ENCODE measurements at places on chromosomes 5 and 9.

GRCh38 chr9:27393054-27393846 lies 96.3 kb upstream of the EQTN start:
- no peak for DNase-seq

DNA sequence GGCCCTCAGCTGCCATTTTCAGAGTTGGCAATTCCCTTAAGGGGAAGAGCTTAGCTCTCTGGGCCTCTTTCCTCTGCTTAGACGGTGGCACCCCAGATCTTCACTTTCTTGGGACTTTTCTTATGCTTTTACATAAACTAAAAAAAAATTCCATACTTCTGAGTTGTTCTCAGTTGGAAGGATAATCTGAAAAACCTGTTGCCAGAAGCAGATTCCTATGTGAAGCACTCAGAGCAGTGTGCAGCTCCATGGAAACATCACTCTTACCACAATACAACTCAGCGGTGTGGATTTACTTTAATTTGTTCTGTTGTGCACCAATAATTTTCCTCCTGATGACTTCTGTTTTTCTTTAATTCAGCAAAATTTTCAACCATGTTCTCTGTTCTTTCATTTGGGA lies 44.1 kb upstream of the MROH2B start:
- DNase-seq = no peak

DNA sequence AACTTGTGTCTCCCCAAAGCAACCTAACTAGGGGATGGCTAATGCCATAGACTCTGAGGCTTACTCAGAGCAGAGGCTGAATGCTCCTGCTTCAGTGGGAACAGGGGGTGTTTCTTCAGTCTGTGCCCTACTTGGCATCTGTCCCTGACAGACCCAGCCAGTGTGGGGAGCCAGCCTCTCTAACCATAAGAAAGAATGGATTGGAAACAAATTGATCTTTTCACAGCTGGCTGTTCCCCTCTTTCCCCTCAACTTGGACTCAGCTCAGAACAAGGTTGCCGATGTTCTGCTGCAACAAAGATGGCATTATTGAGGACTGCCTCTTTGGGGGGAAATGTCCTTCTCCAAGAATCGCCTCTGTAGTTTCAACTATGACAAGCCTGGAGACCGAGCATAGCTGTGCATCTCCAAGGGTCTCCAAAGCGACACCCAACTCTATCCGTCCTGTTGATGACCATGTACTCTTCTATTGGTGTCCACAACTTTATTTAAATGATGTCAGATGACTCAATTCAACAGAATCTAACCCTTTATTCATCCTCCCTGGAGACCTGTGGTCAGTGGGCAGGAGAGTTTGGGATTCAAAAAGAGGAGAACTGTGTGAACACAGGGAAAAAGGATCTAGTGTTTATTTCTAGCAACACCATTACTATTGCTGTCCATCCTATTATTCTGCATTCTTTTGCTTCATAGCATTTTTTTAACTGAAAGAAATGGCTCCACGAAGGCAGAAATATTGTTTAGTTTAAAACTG lies 24.7 kb upstream of the TNC start:
- DNase-seq = no peak

- DNase-seq = no peak
These were observed 10.3 kb upstream of the GLE1 start for GRCh38 chr9:128494108-128494745.

- DNase-seq = no peak
These were observed 254.8 kb upstream of the PPP1R2B start for GRCh38 chr5:156595132-156595787.

DNA sequence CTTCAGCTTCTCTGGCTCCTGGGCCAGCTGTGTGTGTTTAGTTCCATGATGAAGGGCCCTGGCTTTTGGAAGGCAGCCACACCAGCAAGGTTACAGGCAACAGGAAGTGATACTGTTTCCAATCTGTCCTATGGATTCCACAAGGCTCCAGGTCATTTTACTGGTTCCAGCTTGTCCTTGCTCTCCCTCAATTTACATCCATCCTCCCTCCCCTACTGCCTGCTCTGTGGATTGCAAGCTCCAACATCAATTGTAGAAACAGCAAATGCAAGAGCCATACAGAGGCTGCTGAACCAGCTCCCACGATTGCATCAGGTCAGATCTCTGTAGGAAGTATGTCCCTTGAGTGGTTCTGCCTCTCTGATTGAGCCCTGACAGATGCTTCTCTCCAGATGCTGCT lies 409.8 kb downstream of the NTRK2 start:
- DNase-seq = no peak

- no peak for DNase-seq
These were observed 488.7 kb upstream of the CYLC2 start for GRCh38 chr9:102506406-102506805.

GRCh38 chr5:41508186-41508585 lies 2.2 kb downstream of the PLCXD3 start:
- no peak for DNase-seq

DNA sequence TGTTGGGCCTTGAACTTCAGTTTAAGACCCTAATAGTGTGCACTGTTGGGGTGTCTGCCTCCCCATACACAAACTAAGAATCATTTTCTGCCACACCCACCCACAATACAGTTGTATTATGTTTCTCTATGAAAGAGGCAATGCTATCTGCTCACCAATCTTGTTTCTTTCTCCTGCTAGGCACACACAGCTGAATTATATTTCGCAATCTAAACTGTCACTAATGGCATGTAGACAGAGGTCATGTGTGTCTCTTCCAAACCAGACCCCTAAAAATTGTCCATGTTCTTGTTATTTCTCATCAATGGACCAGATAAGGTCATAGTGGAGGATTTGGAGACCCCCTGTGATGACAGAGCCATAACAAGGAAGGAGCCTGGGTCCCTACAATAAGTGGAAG lies 57.3 kb downstream of the RIGI start:
- DNase-seq = no peak

- DNase-seq = no peak
These were observed 1.8 kb downstream of the RNF130 start for GRCh38 chr5:180069589-180070247.

DNA sequence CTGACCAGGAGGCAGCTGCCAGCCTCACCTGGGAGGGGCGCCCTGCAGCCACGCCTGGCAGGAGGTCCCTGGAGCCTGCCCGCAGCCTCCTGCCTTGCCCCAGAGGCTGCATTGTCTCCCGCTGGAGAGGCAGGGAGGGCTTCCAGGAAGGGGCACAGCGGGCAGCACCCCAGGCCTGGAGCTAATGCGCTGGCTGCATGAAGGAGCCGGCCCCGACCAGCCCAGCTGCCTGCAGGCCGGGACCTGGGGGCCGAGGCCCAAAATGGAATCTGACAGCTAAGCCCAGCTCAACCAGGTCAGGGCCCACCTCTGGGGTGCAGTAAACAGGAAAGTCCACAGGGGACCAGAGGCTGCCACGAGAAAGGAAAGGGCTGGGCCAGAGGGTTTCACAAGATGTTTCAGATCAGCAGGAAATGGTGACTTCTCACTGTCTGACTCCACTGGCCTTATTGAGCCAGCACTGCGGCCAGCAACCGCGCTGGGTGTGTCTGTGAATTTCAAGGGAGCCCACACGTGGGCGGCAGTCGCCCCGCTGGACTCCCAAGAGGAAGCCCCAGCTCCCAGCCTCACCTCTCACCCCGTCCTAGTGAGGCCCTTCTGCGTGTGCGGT lies 18.6 kb upstream of the NOTCH1 start:
- no peak for DNase-seq

GRCh38 chr9:113601656-113602055 lies 138.1 kb downstream of the RGS3 start:
- DNase-seq = no peak

DNA sequence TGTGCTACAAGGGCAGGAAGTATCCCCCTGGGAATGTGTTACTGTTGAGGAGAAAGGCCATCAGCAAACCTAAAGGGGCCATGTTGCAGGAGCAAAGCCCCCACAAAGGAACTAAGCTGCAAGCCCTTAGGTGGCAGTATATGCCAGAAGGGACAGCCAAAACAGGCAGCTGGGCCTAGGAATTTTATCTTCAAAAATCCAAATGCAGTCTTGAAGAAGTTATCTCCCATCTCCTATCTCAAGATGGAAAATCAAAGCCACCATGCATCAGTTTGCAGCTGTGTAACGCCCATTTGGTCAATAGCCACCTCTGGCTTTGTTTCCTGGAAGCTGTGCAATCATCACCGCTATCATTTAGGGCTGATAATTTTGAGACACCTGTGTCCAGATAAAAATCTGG lies 400.3 kb downstream of the ARHGEF28 start:
- no peak for DNase-seq

DNA sequence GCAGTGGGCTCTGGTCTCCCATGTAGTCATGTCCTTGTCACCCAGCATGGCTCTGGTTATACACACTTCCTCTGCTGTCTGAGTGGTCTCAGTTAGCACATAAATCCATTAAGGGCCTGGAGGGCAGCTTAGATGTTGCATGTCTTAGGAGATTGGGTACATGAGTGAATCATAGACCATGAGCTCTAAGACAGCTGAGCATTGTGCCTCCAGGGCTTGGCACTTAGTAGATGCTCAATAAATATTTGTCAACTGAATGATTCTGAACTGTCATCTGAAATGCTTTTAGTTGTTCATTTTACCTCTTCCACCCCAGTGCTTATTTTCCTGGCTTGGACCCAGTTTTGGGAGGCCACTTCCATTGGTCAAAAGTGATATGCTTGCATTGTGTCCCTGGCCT lies 135.6 kb downstream of the BOD1 start:
- DNase-seq = no peak

DNA sequence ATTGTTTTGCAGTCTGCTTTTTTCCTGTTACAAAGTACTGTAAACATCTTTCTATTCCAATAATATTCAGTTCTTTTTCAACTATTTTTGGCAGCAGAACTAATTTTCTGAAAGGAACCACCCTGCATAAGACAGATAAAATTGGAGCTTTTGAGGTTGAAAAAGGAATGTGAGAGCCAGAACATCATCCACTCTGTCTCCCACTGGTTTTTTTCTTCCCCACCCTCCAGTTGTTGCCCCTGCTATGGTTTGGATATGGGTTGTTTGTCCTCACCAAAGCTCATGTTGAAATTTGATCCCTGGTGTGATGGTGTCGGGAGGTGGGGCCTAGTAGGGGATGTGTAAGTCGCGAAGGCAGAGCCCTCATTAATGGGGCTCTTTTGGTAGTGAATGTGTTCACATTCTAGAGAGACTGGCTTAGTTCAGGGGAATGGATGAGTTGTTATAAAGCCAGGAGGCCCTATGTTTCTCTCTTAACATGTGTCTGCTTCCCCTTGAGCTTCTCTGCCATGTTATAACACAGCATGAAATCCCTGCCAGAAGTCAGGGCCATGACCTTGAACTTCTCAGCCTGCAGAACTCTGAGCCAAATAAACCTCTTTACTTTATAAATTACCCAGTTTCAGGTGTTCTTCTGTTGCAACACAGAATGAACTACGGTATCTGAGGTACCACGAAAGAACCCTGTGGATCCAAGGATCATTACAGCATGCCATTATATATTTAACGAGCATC lies 34.8 kb upstream of the MAST4 start:
- no peak for DNase-seq

DNA sequence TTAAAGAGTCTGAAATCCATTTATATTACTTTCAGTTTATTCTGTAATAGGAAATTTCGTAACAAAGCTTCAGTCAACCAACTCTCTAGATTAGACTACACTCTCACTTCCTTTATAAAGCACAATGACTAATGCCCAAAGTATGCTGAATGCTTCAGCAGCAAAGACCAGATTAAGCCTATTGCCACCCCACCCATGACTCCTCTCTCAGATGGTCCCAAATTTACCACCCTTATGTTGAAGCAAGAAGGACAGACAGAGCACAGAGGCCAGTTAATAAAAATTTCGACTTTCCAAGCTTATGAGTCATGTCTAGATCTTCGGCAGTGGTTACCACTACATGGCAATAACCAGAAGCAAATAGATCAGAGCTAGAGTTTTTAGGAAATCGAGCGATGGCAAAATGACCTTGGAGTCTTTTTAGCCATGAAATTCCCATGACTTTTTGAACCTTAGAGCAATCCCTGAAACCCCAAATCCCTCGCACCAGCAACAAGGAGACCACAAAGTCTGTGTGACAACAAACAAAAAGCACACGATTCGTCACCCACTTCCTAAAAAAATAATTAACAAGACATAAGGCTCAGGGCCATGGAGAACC lies 287.8 kb upstream of the RASA1 start:
- DNase-seq = no peak

- no peak for DNase-seq
These were observed 94.4 kb downstream of the SIL1 start for GRCh38 chr5:139103762-139104161.

DNA sequence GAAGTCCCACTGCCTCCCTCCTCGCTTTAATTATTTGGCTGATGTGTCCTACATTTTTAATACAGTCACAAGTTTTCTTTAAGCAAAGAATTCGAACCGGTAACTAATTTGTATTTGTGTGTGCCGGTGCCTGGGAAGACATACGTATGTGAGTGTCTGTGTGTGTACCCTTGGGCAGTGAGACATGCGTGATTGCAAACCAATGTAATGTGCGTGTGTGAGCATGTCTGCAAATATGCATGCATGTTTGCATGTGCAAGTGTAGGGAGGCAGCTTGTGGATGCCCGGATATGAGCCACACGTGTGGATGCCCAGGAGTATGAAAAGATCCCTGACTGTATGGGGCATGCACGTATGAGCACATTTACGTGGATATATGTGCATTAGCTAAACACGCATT lies 44.4 kb upstream of the NEK6 start:
- DNase-seq = no peak

DNA sequence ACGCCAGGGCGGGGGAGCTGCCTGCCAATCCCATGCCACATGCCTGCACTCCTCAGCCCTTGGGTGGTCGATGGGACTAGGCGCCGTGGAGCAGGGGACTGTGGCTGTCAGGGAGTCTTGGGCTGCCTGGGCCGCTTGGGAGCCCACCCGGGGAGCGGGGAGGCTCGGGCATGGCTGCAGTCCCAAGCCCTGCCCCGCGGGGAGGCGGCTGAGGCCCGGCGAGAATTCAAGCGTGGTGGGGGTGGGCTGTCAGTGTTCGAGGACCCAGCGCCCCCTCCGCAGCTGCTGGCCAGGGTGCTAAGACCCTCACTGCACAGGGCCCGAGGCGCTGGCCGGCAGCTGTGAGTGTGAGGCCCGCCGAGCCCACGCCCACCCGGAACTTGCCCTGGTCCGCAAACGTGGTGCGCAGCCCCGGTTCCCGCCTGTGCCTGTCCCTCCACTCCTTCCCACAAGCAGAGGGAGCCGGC lies 83.2 kb upstream of the DMRTA1 start:
- DNase-seq = no peak

DNA sequence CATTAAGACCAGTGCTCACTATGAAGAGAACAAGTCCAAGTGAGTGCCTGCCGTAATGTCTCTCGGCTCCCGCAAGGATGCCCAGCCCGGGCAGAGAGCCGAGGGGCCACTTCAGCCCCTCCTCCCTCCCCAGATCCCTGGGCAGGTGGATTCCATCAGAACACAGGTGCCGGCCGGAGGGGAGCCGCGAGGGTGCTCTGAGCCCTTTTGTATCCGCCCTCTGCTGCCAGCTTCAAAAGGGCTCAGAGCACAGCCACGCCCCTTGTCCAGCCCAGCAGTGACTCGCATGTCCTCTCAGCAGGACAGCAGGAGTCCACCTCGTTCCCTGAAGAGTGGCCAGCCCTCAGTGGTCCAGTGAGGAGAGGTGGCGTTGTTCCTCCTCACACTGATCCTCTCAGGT lies 43.9 kb downstream of the CYFIP2 start:
- DNase-seq = no peak
